ENCODE measurements at places on chromosomes 5 and 9.
A peak's percentile ranks its signal among the peaks of the same experiment; 100 is the strongest.

- no peak for DNase-seq
These were observed 129.9 kb upstream of the ANKH start for GRCh38 chr5:15001517-15001916.

GRCh38 chr9:31394015-31394473 is 990.4 kb upstream of the ACO1 start:
- DNase-seq: peak; percentile 21

DNA sequence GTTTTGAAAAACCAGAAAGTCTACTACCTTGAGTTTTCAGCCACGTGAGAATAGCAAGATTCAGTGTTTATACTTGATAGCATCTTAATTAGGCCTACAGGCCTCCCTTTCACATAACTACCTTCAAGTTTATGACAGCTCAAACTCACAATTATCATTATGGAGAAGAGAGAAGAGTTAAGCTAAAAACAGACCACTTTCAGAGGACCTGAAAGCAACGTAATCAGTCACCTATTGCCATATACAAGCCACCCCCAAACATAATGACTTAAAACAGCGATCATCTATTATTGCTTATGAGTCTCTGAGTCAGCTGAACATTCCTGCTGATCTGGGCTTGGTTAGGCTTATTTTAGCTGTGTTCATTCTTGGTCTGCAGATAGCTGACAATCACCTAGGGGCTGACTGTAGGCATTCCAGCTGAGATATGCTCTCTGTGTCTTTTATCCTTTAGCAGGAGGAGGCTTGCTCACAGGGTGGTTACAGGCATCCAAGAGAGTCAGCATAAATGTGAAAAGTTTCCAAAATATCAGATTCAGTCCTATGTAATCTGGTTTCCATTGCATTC is 130.9 kb downstream of the COX7C start:
- DNase-seq: no peak

DNA sequence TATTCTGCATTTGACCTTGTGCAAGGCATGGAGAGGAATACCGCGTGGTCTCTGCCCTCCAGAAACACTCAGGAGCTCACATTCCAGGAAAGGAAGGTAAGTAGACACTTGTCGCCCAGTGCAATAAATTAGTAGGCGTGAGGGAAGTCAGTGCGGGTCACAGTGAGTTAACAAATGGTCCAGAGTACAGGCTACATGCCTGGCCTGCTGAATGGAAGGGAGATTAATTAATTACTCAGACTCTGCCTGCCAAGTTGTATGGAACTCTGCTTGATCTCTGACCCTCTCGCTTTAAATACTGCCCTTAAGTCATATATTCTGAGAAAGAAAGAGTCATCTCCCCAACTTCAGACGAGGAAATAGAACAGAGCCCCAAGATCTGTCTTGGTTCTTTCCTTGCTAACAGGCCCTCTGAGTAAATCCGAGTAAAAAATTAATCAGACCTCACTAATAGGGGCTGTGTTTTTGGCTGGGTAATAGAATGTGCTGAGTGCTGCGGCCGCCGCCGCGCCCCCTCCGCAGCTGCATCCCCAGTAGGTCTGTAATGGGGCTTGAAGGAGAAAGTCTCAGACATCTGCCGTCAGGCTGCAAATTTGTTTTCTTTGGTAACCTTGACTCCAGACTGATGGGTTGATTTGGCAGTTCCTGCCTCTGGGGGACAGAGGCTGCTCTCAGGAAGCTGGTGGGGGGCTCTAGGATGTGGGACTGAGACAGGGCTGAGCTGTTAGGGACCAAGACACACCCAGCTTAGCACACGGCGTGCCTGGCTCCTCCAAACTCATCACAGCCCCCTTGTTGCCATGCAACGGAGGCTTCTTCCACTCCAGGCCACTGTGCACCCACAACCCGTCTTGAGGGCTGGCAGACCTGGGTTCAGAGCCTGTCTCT is 144.4 kb downstream of the NSG2 start:
- DNase-seq: no peak

DNA sequence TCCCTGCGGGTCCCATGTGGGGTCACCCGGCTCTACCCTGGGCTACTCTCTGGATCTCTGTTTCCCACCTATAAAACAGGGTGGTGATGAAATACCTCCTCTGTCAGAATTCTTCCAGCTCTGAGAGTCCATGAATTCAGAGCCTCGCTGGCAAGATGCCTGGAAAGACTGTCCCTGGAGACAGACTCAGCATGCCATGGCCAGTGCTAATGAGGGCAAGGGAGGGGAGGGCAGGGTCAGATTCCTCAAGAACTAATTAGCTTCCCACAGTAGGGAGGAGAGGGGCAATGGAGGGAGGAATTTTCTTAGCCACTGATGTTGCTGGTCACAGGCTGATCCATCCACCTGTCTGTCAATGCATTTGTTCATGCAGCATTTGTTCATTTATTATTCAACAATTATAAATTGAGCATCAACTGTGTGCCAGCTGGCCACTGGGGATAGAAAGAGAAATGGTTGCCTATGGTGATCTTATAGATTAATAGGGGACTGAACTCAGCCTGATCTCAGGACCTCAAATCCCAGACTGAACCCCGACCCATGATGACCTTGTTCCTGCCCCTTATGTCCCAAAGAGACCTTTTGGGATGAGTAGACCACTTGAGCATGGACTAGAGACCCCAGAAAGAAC is 4.7 kb downstream of the SYNPO start:
- peak; percentile 92 for DNase-seq

GRCh38 chr9:133163504-133164172 is at the start of gene GBGT1:
Gene GBGT1, minus strand, starts transcription at chr9:133163914. Its CDS starts 1,502 bp downstream, at chr9:133162412.
- peak; percentile 36 for DNase-seq

- DNase-seq: peak; percentile 72
These were observed 18.4 kb downstream of the ENG start for GRCh38 chr9:127835991-127836516.

GRCh38 chr9:2413160-2413805 is 208.3 kb upstream of the VLDLR start:
- no peak for DNase-seq

DNA sequence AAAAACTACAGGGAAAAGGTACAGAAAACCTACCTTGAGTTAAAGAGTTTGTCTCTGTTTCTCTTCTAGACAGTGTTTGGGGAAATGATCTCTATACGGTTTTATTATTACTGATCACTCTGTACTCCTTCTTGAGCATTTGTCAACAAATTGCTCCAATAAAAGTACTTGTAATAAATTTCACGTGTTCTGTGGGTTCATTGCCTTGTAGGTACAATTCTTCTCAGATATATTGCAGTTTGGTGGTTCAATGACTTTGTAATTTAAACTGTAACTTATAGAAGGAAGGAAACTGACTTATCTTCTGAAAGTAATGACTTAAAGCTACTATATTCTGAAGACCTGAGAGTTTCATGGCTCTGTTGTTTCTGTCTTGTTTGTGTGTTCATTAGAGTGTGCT is 319.9 kb upstream of the PCSK5 start:
- no peak for DNase-seq

GRCh38 chr5:104170926-104171325 is 608.3 kb upstream of the NUDT12 start:
- DNase-seq: peak; percentile 15

DNA sequence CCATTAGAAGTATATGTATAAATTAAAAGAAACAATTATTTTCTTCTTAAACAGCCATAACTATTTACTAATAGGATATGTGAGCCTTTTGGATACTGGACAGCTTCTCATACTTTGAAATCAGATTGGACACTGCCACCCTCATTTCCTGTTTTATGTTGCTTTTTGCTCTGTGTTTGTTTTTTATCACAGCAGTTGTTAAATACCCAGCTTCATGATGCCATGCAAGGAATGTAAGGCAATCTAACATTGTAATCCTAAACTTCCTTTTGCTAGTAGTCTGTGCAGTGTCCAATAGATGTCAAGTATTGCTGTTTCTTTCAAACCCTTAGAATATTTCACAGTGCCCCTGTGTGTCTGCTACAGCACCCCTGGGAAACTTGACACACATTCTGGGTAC is 56.2 kb downstream of the CNTLN start:
- DNase-seq: peak; percentile 65

DNA sequence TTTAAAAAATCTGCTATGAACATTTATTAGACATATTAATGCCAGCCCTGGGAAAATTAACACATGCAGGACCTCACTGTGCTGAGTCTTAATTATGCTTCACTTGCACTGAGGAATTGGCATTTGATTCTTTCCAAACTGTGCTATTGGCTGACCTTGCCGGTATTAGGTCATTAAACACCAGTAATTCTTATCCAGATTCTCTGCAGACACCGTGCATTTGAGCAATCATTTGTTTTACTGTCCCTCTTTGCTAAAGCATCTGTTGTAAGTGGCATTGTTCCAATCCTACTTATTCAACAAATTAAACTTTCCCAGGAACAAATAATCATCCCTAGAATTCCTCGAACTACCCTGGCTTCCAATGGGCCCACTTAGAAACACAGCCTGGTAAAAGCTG is 145.0 kb downstream of the SLC12A2 start:
- peak; percentile 30 for DNase-seq

DNA sequence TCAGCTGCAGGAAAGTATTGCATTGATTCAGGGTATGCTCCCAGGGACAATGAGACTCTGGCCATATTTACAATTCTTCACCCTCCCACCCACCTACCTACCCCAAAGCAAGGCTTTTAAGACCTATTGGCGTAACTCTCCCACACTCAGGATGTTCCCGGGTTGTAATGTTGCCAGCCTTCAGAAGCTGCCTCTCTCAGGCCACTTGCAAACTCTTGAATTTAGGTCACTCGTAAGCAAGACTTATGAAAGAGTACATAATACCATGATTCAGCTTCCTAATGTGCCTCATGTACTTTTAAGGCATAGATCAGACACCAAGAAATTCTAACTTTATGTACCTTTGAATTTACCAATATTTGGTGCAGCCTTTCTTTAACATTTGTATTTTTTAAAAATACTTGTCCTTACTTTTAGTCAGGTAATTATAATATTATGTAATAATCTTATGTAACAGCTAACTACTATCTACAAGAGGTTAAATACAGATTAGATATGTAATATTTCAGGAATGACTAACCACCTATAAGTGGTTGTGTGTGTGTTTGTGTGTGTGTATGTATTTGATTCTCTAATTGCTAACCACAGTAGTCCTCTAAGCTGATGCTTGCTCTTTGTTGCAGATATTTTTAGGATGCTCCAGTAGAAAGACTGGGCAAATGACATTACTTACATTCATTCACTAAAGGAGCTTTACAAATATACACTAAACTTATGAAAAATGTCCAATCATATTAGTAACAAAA is 630.5 kb upstream of the MEF2C start:
- DNase-seq: no peak

DNA sequence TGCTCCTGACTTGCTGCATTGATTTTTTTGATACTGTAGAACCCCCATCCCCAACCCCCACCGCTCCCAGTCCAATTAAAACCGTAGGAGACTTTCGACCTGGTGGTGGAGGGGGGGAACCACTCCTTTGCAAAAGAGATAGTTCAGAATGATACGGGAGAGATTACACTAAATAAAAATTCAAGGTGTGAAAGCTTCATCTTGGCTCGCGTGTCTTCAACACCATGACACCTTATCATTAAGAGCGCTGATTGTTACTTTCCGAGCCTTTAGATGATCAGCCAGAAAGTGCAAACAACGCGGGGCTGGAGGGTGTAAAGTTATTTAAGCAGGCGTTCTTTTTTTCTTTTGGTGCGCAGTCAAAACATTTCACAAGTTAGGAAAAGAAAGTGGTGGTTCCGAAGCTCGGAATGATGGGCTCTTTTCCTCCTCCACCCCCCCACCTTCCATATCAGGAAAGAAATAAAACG is 1.3 kb upstream of the ZNF462 start:
- no peak for DNase-seq

Measured in fibroblast of skin of back (primary cell).